ENCODE measurements at places on chromosomes 5 and 9.

DNA sequence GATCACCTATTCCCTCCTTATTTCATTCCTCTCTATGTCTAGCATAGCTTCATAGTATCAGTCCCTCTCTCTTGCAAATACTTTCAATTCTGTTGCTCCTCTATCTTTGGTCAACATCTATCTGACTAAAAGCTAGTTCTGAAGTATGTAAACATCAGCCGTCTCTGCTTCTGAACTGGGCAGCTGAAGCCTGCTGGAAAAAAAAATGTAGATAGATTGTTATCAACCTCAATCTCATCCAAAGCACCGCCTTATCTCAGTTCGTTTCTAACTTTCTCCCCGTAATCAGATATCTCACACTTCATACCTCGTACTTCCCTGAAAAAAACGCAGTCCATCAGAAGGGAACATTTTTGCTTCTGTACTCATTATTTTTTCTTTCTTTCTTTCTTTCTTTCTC is 4.5 kb upstream of the SEMA6A start:
- no peak for DNase-seq

DNA sequence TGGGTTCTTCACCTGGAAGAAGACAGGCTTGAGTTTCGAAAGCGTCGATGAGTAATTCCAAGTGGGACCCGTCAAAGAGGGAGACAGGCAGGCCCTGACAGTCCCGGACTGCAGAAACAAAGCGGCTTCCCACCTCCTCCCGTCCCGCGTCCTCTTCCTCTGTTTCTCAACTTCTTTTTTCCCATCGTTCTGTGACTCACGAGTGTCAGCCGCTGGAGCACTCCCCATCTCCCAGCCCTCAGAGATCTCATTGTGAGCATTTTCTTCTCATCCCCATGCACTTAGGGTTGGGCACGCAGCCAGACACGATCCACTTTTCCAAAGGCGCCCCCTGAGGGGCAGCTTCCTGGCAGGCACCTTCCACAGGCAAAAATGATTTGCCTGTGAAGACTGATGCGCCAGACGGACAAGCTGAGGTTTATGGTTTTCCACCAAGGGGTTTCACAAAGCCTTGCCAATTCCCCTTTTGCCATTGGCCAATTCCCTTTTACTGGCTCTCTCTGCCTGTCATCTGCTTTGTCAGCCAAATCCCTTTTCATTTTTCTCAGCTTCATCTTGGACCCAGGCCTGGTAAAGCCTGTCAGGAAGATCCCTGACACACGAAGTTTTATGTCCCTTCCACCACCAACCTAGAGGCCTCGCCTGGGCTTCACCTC is 86.5 kb upstream of the ANKRD55 start:
- DNase-seq = no peak

DNA sequence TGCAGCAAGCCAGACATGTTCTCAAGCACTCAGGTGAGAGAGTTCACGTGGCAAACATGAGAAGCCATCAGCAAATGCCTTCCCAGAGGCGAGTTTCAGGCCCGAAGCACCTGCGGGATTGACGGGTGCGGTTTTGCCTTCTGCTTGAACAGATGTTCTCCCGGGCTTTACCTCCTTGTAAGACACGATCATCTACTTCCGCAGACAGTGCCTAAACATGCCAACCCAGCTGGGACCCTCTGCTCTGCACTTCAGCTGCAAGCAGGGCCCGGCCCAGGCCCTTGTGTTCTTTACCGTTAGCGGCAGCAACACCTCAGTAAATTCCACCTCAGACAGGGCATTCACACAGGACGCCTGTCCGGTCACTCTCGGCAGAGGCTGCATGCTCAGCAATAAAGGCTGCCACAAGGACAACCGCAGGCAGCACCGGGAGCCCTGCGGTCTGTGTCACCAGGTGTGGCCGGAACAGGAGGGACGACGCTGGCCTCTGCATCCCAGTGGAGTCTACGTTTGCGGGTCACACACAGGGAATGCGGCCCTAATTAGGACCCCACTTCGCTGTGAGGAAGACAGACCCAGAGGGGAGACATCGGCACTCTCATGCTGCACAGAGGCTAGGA is 139.6 kb downstream of the ROR2 start:
- DNase-seq = no peak

DNA sequence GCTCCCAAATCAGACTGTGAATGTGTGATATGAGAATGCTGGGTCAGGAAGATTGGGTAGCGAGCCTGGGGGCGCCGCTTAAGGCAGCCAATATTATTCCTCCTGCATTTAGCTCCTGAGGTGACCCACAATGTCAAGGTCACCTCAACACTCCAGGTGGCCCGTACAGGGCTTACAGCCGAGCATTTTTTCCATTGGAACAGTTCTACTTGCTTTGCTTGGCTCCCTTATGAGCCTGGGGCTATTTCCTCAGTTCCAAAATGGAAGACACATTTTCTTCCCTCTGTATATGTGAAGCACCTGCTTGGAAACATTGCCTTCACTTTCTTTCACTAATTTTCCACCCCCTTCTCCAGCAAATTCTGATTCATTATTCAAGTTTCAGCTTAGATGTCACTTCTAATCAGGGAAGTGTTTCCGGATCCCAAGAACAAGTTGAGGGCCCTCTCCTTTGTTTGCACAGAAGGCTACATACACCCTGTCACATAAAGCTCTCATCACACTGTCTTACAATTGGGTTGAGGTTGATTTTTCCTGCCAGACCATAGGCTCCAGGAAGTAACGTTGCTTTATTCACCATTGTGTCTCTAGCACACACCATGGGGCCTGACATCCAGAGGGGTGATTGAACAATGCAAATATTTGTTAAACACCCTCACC is 330.2 kb downstream of the PIK3R1 start:
- DNase-seq = no peak

DNA sequence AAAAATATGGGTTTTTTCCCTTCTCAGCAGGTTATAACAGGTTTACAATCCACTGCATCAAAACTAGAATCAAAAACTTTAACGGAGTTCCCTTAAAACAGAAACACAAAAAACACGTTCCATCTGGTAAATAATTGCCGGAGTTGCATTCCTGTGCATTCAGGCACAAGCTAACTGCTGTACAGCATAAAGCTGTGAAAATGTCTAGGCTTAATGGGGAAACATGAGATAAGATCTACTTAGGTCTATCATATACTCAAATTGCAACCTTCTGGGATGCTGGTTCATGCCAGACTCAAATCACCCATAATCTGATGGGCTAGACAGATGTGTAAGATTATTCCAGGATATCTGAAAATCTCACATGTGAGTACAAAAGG is 265.3 kb downstream of the DOCK8 start:
- DNase-seq = no peak

All from activated CD4-positive, alpha-beta T cell treated with anti-CD3 and anti-CD28 coated beads, Interleukin-2, Interleukin-6, amounts not matched to agents 100 ng/mL and 50 ng/mL, durations not matched to agents 16 hours and 8 hours (primary cell).